ENCODE measurements at places on chromosomes 13 and 19. TPM values are rescaled to one million over a fixed set of nuclear protein-coding genes. Genes with fewer than 3 reads are reported as not detected.

The MBD3L2 gene
- total RNA-seq = not detected

The LINGO3 gene
- total RNA-seq = not detected

The C1QTNF9B gene
- not detected for total RNA-seq

The FZR1 gene
- total RNA-seq = 44.3 TPM

The DCT gene
- total RNA-seq = not detected

The ZNF813 gene
- total RNA-seq = 3.4 TPM

The MYH14 gene
- total RNA-seq = not detected

The MRPS12 gene
- 93.5 TPM for total RNA-seq

The TTC9B gene
- total RNA-seq = not detected

The C1QTNF9 gene
- not detected for total RNA-seq

The ZNF345 gene
- total RNA-seq = 3.9 TPM

The VWA8 gene
- 21.7 TPM for total RNA-seq

The OR7A5 gene
- not detected for total RNA-seq

The FAM174C gene
- 99.4 TPM for total RNA-seq

The ADGRE3 gene
- total RNA-seq = not detected

The RDH8 gene
- total RNA-seq = not detected

The ZNF723 gene
- not detected for total RNA-seq

The ZNF737 gene
- 7.0 TPM for total RNA-seq

The KMT2B gene
- 58.4 TPM for total RNA-seq

The CEACAM5 gene
- not detected for total RNA-seq

The CYP4F8 gene
- not detected for total RNA-seq

The WDR83 gene
- total RNA-seq = 23.1 TPM

The URAD gene
- total RNA-seq = not detected

The SCN1B gene
- 2.7 TPM for total RNA-seq

The KASH5 gene
- total RNA-seq = 0.14 TPM

The MEIS3 gene
- total RNA-seq = 0.16 TPM

The RYR1 gene
- 8.7 TPM for total RNA-seq

The NUFIP1 gene
- total RNA-seq = 9.5 TPM

The NLRP12 gene
- not detected for total RNA-seq

The EEF1AKMT1 gene
- total RNA-seq = 12.7 TPM

The WDR87 gene
- not detected for total RNA-seq

The GJB6 gene
- 1.7 TPM for total RNA-seq

The NLRP9 gene
- total RNA-seq = not detected

The ZNF473 gene
- 11.2 TPM for total RNA-seq

The SBK2 gene
- total RNA-seq = not detected

The CERS1 gene
- 0.18 TPM for total RNA-seq

The SOX1 gene
- total RNA-seq = not detected

The IGSF23 gene
- total RNA-seq = not detected

The ZFR2 gene
- 0.32 TPM for total RNA-seq

The ENOX1 gene
- total RNA-seq = 0.18 TPM

The CDX2 gene
- total RNA-seq = not detected

The ZNF177 gene
- 0.46 TPM for total RNA-seq

The ZNF43 gene
- 33.5 TPM for total RNA-seq

The RNF17 gene
- not detected for total RNA-seq

The ZNF709 gene
- 0.18 TPM for total RNA-seq

The ZNF433 gene
- 0.55 TPM for total RNA-seq

The RPS5 gene
- total RNA-seq = 1,244 TPM

The CLEC11A gene
- 1.7 TPM for total RNA-seq

The CDC37 gene
- total RNA-seq = 300 TPM

The CASP14 gene
- not detected for total RNA-seq

The SIGLEC8 gene
- total RNA-seq = 0.18 TPM

All from activated T-helper 2 cell treated with anti-CD3 and anti-CD28 coated beads, Interferon-gamma antibody, Interleukin-2, Interleukin-4, amounts not matched to agents 10 μg/mL and 5 μg/mL and 100 μg/mL, durations not matched to agents 14 hours and 24 hours and 36 hours (primary cell).